ENCODE measurements at places on chromosomes 3 and 15.
A peak's percentile ranks its signal among the peaks of the same experiment; 100 is the strongest.

DNA sequence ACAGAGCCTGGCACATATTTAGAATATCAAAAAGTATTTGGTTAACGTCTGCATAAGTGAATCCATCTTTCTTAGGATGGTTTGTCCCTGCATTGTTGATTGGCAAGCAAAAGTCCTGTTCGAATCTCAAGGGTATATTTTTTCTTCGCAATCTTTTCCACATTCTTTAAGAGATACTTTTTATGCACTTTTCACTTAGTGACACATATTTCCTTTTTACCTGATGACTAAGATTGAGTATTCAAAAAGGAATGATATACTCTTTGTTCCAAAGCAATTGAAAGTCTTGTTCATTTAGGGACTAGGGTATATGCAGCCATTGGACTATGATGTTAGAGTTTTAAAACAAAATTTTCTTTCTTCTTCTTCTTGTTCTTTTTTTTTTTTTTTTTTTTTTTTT lies 349.9 kb downstream of the NLGN1 start:
- no peak for DNase-seq

- DNase-seq: no peak
These were observed 78.1 kb downstream of the STT3B start for GRCh38 chr3:31610700-31611275.

DNA sequence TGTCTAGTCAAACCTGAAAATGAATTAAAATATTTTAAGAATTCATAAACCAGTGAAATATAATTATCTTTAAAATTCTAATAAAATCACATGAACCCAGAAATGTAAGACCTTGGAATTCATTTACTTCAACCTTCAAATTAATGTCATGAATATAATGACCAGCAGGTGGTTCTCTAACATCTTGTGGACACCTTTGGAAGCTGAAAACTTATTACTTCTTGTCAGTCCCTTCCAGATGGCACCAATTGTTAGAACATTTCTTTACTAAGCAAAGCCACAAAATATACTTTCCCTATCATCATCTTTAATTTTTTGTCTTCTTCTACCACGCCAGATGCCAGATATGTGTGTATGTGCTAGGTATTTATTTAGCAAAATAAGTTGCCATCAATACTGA lies 240.0 kb downstream of the MBNL1 start:
- DNase-seq: peak; percentile 40

DNA sequence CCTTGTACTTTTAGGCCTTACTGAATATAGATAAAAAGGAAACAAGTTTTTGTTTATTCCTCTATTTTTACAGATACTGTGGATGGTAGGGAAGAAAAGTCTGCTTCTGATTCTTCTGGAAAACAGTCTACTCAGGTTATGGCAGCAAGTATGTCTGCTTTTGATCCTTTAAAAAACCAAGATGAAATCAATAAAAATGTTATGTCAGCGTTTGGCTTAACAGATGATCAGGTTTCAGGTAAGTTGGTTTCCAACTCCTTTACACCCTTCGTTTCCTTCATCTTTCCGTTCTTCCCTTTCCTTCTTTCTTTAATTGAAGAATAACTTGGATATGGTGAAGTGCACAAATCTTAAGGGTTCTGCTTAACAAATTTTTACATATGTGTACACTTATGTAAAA lies 23.1 kb downstream of the TFG start:
- no peak for DNase-seq

- no peak for DNase-seq
These were observed 54.0 kb downstream of the POLQ start for GRCh38 chr3:121491683-121492320.

DNA sequence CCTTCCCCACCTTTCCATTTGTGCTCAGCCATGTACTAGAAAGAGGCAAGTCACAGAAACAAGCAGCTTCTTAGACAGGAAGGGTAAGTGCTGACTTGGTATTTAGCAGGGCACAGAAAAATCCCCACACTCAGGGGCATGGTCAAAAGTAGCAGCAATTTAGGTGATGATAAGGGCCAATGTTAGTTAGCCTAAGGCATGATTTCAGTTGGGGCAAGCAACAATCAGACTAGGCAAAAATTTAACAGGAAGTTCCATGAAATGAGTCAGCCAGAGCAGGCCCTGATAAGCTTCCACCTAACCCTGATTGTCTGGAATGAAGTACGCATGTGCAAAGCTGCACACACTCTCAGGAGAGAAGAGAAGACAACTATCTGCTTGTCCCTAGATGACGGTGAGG lies 423.4 kb upstream of the UBE2E2 start:
- no peak for DNase-seq

DNA sequence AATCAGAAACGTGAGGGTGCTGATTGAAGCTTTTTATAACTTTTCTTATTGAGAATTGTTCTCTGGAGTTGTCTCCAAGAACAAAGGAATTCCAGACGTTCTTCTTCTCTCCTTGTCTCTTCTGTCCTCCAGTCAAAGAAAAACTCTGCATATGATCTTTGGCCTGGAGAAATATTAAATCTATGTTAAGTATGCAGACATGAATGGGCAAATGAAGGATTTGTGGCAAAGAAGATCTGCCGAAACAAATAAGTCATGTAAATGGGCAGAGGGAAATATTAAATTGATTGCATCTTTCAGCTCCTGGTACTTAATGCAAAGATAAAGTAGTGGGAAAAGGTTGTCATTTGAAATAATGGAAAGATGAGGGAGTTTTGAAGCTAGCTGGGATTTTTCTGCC lies 74.9 kb downstream of the IGF1R start:
- DNase-seq: no peak

- no peak for DNase-seq
These were observed 36.9 kb downstream of the ATP13A3 start for GRCh38 chr3:194449913-194450312.

GRCh38 chr3:193508108-193508507 lies 46.6 kb downstream of the ATP13A4 start:
- DNase-seq: no peak

GRCh38 chr3:124034016-124034843 lies 42.3 kb upstream of the ROPN1 start:
- no peak for DNase-seq

- DNase-seq: no peak
These were observed 184.3 kb downstream of the CDIN1 start for GRCh38 chr15:36763685-36764084.

DNA sequence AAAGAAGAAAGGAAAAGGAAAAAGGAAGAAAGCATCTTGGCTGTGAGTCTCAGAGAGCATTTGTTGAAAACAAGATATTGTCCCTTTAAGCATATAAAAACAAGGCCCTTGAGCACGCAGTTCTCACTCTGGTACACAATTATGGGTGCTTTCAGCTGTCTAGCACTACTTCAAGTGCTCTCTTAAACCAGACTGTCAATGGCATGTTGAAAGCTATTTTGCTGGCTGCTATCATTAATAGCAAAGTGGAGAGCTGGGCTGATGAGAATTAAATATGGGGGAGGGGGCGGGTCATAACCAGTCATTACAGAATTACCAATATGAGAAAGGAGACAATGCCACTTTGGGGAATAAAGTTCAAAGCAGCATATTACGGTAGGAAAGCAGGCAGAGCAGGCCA lies 9.3 kb downstream of the TLE3 start:
- no peak for DNase-seq

- DNase-seq: no peak
These were observed 10.8 kb downstream of the PLXND1 start for GRCh38 chr3:129595544-129596193.

GRCh38 chr3:103218793-103219192 lies 784.0 kb downstream of the ZPLD1 start:
- no peak for DNase-seq
